NB4 (cell line): ENCODE measurements at places on chromosomes 2 and 18.

GRCh38 chr18:10791169-10791831, 265.5 kb downstream of the NAPG start:
- no peak for DNase-seq

DNA sequence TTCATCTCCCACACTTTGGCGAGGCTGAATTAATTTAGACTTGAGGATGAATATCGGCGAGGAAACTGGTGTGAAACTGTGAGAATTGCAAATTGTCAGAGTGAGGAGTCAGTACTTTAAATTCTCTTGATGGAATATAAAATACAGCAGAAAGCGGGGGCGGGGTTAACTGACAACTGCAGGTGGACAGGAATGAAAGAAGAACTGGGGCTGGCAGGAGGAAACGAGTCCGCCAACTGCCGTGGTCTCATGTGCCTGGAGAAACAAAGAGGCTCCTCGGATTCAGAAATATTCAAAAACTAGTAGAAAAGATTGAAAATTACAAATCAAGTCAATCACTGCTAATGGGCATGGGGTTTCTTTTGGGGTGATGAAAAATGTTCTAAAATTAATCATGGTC, 44.3 kb downstream of the MOGAT1 start:
- no peak for DNase-seq

GRCh38 chr2:47002480-47003381, 87.1 kb upstream of the MCFD2 start:
- peak; percentile 69 for DNase-seq

- DNase-seq: peak; percentile 29
Observed at GRCh38 chr18:12515550-12515949, 107.8 kb downstream of the PRELID3A start.

DNA sequence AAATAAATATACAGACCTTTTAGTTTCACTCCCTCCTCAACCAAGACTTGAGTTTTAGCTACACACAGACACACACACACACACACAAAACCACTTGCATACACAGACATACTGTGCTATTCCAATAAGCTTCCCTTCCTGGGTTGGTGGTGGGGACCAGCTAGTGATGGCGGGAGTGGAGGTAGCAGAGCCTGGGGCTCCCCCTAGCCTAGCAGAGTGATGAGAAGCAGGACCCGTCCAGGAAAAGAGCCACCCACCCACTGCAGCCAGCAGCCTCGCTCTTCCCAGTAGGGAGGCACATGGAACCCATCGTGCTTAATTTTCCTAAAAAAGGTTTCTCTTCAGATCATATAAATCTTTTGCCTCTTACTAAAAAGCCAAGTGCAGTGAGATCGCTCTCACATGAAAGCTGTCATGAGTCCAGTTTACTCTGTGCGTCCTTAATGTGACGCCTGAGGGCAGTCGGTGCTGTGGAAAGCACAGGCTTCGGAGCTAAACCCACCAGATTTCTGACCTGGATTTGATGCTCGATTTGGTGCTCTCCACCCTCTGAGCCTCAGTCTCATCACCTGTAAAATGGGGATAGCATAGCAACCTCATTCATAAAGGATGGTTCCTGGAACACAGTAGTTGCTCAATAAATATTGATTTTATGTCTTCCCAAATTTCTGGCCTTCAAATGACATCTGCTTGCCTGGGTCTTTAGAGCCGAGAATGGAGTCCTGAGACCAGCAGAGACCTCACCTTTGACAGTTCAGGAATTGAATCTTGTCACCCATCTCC, 60.1 kb upstream of the YWHAQ start:
- no peak for DNase-seq
